ENCODE measurements at places on chromosomes 4 and X.
A peak's percentile ranks its signal among the peaks of the same experiment; 100 is the strongest.

DNA sequence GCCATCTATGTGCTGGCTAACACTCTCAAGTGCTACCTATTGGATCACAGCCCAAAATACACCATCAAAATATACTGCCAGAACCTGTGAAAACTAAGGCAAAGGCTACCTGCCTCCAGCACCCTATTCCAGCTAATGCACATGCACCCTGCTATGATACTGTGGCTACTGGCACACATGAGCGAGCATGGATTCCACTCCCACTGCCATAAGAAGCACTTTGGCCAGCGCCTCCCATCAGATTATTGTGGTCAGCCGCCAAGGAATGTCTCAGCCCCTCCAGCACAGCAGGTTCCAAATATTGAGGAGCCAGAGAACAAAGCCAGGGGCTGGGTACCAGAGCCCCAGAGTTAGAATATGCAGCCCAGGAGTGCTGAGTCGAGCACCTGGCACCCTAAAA lies 32.5 kb upstream of the TMPRSS11F start:
- DNase-seq: no peak

DNA sequence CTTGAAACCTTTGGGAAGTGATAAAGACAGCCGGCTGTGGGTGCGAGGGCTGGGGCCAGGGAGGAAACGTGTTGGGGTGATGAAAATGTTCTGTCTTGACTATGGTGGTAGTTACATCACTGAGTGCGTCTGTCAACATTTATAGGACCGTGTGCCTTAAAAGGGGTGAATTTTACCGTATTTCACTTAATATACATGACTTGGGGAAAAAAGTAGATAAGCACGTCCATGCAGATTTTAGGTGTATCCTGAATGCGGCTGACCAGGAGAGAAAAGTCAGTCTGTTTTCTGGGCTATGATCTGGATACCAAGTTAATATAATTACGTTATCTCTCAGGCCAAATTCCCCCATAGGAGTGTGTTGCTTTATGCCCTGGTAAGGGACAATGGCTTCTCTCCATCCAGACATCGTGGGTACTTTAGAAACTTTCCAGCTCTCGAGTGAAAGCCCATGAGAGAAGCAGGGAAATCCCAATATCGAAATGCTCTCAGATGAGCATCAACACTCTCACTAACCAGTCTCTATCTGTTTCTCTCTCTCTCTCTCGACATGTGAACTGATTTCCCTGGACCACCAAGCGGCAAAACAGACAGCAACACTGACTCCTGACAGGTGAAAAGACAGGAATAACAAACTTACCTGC lies 71.5 kb downstream of the IRF2 start:
- DNase-seq: no peak

DNA sequence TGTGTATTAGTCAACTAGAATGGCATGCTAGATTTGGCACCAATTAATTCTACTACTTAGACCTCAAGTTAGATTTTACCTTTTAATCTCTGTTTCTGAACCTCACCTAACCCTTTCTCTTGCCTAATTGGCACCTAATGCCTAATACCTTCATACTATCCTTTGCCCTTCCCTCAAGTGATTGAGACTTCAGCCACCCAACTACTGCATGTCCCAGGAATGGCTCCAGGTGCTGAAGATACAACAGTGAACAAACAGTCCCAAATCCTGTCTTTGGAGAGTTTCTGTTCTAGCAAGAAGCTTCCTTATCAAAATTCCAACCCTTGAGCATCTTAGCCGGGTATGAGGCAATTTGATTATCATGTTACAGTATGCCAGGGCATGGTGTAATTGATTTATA lies 139.9 kb downstream of the CPE start:
- no peak for DNase-seq

GRCh38 chr4:95644417-95644816 lies 95.6 kb upstream of the UNC5C start:
- no peak for DNase-seq

DNA sequence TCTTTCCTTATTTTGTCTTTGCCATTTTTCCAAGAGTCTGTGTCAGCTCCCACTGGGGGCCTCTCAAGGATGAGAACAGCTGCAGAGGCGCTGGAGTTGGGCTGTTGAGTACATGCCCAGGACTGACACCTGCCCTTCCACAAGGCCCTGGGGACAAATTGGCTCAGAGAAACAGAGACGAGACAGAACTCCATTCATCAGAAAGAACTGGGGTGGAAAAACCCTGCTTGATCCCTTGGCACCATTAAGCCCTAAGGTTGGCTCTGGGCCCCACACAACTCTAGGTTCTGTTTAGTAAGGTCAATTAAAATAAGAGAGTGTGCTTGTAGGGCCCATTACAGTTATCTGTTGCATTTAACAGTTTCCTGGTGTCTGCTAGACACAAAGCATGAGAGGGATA lies 63.6 kb downstream of the DCX start:
- no peak for DNase-seq

GRCh38 chr4:111450867-111451266 lies 694.4 kb upstream of the FAM241A start:
- no peak for DNase-seq

DNA sequence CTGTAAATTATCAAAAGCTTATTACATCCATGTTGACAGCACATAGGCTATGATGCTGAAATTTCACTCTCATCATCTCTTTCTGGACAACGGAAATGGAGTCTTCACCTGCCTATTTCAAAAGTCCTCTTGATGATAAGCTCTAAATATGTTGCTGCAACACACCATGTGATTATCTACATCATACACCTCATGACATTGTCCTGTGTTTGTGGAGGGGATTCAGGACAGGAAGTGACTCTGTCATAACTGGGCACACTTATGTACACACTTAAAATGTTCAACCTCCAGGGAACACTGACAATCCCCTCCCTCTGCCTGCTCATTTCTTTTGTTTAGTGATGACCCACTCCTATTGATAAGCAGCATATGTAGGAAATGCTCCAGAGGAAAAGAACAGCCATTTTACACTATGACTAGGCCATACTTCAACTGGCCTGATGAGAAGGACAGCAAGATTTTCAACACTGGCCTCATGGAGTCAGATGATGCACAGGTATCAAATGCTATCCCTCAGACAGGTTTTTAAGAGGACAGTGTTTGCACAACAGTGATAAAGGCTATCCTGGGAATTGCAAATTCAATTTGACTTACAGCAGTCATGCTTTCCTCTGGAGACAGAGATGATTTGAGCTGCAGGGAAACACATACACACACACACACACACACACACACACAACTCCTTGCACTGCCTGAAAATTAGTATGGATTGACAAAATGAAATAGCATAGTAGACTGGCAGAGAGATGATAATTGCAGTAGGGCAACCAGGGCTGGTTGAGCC lies 163.3 kb upstream of the RASGEF1B start:
- no peak for DNase-seq

DNA sequence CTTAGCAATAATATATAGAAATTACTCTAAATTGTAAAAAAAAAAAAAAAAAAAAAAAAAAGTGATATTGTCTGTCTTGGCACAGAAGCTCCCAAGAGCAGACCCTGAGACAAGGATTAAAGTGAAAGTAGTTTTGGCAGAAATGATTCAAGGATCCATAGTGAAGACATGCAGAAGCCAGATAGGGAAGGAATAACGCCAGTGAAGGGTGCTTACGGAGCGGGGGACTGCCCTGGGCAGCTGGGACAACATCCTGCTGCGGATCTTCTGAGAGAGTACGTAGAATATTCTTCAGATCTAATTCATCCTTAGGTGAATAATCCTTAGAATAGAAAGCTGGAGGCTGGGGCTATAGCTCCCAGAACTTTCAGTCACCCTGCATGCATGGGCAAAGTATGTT lies 39.8 kb downstream of the ARHGAP24 start:
- DNase-seq: no peak

DNA sequence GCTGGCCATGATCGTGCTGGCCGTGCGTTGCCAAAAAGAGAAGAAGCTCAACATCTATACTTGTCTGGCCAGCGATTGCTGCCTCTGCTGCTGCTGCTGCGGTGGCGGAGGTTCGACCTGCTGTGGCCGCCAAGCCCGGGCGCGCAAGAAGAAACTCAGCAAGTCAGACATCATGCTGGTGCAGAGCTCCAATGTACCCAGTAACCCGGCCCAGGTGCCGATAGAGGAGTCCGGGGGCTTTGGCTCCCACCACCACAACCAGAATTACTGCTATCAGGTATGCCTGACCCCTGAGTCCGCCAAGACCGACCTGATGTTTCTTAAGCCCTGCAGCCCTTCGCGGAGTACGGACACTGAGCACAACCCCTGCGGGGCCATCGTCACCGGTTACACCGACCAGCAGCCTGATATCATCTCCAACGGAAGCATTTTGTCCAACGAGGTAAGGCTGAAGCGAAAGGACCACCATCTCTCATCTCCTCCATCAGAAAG lies 3.3 kb downstream of the PCDH10 start:
- no peak for DNase-seq

GRCh38 chr4:179671609-179672008 lies 2229.4 kb upstream of the AGA start:
- no peak for DNase-seq

GRCh38 chr4:184267673-184268583 lies 50.3 kb upstream of the ENPP6 start:
- DNase-seq: peak; percentile 69

DNA sequence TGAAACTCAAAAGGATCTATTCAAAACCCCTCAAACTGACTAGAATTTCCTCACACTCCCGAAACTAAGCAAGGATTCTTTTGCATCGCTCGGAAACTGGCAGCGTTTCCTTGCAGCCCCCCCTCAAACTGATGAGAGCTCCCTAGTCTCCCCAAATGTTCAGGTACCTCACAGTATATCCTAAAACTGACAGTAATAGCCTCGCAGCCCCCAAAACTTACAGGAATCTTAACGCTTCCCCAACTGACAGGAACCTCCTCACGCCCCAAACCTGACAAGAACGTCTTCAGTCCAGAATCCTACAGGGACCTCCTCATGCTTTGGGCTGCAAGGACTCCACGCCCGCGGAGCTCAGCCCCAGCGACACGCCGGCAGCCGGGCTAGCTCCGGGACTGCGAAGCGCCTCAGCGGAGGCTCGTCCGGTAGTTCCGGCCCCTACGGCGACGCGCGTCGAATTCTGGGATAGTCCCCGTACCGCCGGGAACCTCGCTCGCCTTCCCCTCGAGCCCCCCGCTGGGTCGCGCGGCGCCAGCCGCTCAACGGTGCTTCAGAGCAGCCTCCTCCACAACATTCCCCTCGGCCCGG lies 640 bp downstream of the PHF8 start:
- DNase-seq: peak; percentile 17

GRCh38 chrX:120244395-120244734 lies 6.2 kb upstream of the ZBTB33 start:
- no peak for DNase-seq

- no peak for DNase-seq
Observed at GRCh38 chrX:40373641-40374040, 207.1 kb upstream of the ATP6AP2 start.

DNA sequence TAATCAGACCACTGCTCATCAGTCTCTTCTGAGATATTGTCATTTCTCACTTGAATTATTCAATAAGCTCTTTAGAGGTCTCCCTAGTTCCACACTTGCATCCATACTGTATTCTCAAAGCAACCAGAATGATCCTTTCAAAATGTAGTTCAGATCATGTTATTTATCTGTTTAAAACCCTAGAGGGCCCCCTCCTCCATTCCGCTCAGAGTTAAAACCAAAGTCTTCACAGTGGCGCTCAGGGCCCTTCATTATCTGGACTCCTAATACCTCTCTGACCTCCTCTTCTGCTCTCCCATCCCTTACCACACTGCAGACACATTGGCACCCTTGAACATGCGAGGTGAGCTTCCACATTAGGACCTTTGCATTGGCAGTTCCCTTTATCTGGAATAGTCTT lies 32.7 kb upstream of the HPGDS start:
- DNase-seq: no peak

DNA sequence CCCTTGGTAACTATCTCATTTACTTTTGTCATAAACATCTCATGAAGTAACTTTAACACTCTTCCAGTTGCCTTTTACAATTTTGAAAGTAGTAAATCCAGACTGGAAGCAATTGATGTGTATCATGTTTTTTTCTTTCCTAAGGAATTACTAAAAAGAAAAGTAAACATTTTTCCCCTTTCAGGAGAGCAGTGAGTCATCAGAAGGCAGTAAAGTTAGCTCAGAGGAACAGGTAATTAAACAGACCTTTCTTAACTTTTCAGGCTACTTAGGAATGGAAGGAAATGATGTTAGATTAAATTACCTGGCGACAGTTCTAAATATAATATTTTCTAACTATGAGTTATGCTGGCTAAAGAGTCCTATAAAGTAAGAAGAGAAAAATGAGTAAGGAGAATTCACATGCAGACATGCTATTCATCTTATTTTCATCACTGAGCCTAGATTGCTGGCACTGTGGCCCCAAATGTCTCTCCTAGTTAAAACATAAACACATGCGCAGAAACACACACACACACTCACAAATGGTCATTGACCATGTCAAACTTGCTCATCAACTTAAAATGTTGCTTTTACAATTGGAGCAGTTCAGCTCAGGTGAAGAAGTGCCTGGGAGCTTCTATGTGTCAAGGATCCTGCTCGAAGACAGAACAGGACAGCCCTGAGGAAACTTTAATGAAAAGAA lies 9.3 kb downstream of the DMP1 start:
- DNase-seq: no peak

- no peak for DNase-seq
Observed at GRCh38 chrX:105314458-105314857, 94.0 kb upstream of the TEX13A start.

GRCh38 chr4:37873386-37873785 lies 17.5 kb upstream of the TBC1D1 start:
- no peak for DNase-seq

- DNase-seq: no peak
Observed at GRCh38 chr4:1093391-1094335, 19.7 kb downstream of the RNF212 start.

All from stimulated activated CD4-positive, alpha-beta T cell treated with anti-CD3 and anti-CD28 coated beads, Interleukin-4, amount 100 ng/mL, for 4 hours (primary cell).